ENCODE measurements at places on chromosomes 3 and 15. TPM values are rescaled to one million over a fixed set of nuclear protein-coding genes. Genes with fewer than 3 reads are reported as not detected.

FAM43A gene
- total RNA-seq = 304 TPM

GATM gene
- total RNA-seq = 0.65 TPM

EPHB3 gene
- total RNA-seq = not detected

RHCG gene
- total RNA-seq = not detected

NEDD4 gene
- total RNA-seq = 39.5 TPM

SLC9C1 gene
- 0.33 TPM for total RNA-seq

DPPA2 gene
- total RNA-seq = not detected

QARS1 gene
- total RNA-seq = 481 TPM

EIF4E3 gene
- total RNA-seq = 2.0 TPM

FANCD2OS gene
- not detected for total RNA-seq

MCF2L2 gene
- 1.2 TPM for total RNA-seq

CELSR3 gene
- total RNA-seq = 0.65 TPM

NOX5 gene
- 0.33 TPM for total RNA-seq

RTP3 gene
- total RNA-seq = not detected

GHSR gene
- total RNA-seq = not detected

TF gene
- under 0.01 TPM for total RNA-seq

SLC2A2 gene
- total RNA-seq = not detected

NAALADL2 gene
- total RNA-seq = 2.9 TPM

SHC4 gene
- total RNA-seq = 0.96 TPM

CD86 gene
- total RNA-seq = not detected

UCN2 gene
- total RNA-seq = not detected

ZNF445 gene
- 8.6 TPM for total RNA-seq

CCDC71 gene
- total RNA-seq = 31.0 TPM

CFAP161 gene
- 1.8 TPM for total RNA-seq

SEC22A gene
- 25.2 TPM for total RNA-seq

SOX14 gene
- not detected for total RNA-seq

PLA1A gene
- 1.3 TPM for total RNA-seq

OR5K2 gene
- total RNA-seq = not detected

ITGB5 gene
- 88.8 TPM for total RNA-seq

DAZL gene
- total RNA-seq = not detected

TGM5 gene
- not detected for total RNA-seq

SLC15A2 gene
- total RNA-seq = 0.33 TPM

MEX3B gene
- total RNA-seq = 13.1 TPM

GOLGA6L9 gene
- total RNA-seq = 1.3 TPM

CELF6 gene
- under 0.01 TPM for total RNA-seq

SLC24A5 gene
- total RNA-seq = not detected

ECE2 gene
- not detected for total RNA-seq

CLDN16 gene
- total RNA-seq = under 0.01 TPM

ZDHHC19 gene
- not detected for total RNA-seq

KCNMB3 gene
- 2.3 TPM for total RNA-seq

LYZL4 gene
- total RNA-seq = not detected

MUC4 gene
- not detected for total RNA-seq
